NCI-H2081 (cell line): ENCODE measurements at places on chromosomes 3 and 15.

GRCh38 chr15:43218908-43219706 is 1.7 kb downstream of the EPB42 start:
- no peak for DNase-seq

- DNase-seq = peak; percentile 94
These were observed at the start of gene FYTTD1 for GRCh38 chr3:197749601-197750395. Gene FYTTD1, plus strand, starts transcription at chr3:197749883. Its CDS starts 89 bp downstream, at chr3:197749972.

- no peak for DNase-seq
These were observed 47.8 kb downstream of the ISL2 start for GRCh38 chr15:76384409-76384808.

DNA sequence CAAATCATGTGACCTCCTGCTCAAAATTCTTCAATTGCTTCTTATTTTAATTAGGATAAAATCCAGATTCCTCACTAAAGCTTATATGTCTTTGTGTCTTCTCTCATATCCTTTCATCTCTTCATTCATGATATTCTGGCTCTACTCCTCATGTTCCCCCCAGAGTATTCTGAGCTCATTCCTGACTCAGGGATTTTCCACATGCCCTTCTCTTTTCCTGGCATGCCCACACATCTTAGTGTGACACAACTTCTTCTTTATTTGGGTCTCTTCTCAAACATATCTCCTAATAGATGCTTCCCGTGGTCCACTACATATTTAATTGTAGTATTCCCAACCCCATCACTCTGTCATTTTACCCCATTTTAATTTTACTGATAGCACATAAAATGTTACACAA is 15.2 kb upstream of the MBNL1 start:
- no peak for DNase-seq

- DNase-seq = no peak
These were observed 121.8 kb upstream of the NLGN1 start for GRCh38 chr3:173275740-173276139.

GRCh38 chr3:153130312-153130977 is 31.6 kb upstream of the RAP2B start:
- no peak for DNase-seq

- DNase-seq = no peak
These were observed 193.9 kb downstream of the NLGN1 start for GRCh38 chr3:173591401-173591800.

- DNase-seq = no peak
These were observed at the start of gene AGTR1 for GRCh38 chr3:148697306-148698189. Gene AGTR1, plus strand, starts transcription at chr3:148697903. Its CDS starts 43,133 bp downstream, at chr3:148741036.

- DNase-seq = no peak
These were observed 144.2 kb downstream of the ANO10 start for GRCh38 chr3:43477600-43477999.

- DNase-seq = no peak
These were observed 5.0 kb downstream of the DCP1A start for GRCh38 chr3:53342353-53342752.

GRCh38 chr3:38268522-38268921 is 2.9 kb downstream of the SLC22A13 start:
- DNase-seq = no peak

DNA sequence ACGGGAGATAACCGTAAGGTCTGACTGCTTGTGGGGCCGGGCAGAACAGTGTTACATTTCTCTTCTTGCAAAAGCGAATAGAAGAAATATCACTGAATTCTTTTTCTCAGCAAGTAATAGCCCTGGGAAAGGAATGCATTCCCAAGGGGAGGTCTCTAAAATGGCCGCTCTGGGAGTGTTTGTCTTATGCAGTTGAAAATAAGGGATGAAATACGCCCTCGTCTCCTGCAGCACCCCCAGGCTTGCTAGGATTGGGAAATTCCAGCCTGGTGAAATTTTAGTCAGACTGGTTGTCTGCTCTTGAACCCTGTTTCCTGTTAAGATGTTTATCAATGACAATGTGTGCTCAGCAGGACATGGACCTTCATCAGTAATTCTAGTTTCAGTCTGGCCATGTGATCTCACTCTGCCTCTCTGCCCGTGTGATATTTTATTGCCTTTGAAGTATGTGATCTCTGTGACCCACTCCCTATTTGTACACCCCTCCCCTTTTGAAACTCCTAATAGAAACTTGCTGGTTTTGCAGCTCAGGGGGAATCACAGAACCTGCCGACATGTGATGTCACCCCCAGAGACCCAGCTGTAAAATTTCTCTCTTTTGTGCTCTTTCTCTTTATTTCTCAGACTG is 715.6 kb downstream of the ROBO1 start:
- no peak for DNase-seq

DNA sequence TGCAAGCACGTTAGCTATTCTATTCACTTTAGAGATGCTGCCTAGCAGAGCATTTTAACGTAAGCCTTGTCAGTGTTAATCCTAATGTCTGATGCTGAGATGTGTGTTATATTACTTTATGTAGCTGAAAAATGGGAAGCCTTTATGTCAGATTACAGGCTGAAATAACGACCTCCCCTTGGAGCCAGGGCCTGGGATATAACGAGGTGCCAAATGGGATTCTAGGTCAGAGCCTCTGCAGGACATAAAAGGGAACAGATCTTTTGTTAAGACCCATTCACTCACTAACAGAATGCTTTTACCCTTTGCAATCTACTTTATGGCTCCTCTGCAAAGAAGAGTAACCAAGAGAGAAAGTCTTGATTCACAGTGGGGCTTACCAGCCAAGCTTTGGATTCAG is 815.5 kb upstream of the CFAP20DC start:
- no peak for DNase-seq

- no peak for DNase-seq
These were observed 87.2 kb downstream of the DNAJC13 start for GRCh38 chr3:132504375-132504933.

DNA sequence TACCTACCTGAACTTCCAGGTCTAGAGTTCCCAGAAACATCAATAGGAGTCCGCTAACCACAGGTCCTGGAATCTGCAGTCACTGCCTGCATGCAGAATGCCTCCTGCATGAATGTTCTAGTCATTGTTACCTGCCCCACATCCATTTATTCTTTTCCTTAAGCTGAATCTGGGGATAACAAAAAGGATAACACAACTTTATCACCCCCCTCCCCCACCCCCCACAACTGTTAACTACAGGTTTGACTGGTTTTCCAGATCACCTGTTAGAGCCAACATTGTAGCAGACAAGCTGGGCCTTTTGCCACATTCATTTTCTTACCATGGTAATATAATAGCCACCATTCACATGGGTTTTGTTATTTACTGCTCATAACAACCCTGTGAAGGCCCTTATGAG is 4.6 kb upstream of the CTSH start:
- no peak for DNase-seq

- DNase-seq = no peak
These were observed 39.8 kb downstream of the HCN4 start for GRCh38 chr15:73328981-73329380.

GRCh38 chr3:114675104-114675503 is 381.3 kb downstream of the TIGIT start:
- DNase-seq = no peak

DNA sequence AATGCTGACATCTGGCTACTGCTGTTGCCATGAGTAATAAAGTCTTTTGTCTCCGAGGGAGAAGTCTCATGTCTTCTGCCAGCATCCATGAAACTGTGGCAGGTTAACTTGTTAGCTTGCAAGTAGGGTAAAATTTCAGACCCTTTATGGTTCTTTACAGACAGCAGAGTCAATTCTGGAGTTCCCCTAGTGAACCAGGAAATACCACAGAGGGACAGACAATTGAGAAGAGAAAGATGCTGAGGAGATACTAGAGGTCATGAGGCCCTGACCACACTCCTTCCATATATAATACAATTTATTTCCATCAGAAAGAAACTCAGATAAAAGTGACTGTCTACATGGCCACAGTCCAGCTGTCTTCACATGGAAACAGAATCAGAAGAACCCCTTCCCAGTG is 38.1 kb downstream of the NMNAT3 start:
- no peak for DNase-seq

DNA sequence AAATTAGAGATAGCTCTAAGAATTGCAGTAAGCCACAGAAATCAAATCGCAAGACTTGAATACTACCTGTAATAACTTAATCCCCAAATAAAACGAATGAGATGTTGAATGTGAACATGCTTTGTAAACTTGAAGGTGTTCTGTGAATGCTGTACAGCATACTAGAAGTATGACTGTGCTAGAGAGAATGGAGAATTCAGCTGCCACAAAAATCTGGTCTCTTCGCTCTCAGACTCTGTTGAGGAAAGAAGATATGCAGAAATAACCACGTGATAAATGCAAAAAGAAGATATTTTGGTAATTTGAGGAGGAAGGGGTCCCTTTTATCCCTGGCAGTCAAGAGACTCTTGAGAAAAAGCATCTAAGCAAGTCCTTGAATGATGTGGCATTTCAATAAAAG is 37.3 kb downstream of the ZBTB38 start:
- DNase-seq = no peak

DNA sequence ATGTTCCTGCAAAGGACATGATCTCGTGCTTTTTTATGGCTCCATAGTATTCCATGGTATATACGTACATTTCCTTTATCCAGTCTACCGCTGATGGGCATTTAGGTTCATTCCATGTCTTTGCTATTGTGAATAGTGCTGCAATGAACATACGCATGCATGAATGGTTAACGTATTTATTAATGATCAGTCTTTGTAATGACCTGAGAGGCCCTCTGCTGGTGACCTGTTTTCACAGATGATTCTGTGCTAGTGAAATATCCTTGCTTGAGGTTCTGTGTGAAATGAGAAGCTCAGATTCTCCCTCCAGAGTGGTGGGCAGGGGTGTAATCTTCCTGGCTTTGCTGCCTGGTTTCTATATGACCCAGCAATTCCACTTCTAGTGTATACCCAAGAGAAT is 160.2 kb upstream of the RASGRP1 start:
- DNase-seq = no peak

- no peak for DNase-seq
These were observed 155.3 kb downstream of the NR1I2 start for GRCh38 chr3:119937229-119937628.

- no peak for DNase-seq
These were observed 10.7 kb downstream of the XIRP1 start for GRCh38 chr3:39181408-39182335.

- no peak for DNase-seq
These were observed 78.8 kb upstream of the UBE2E1 start for GRCh38 chr3:23726811-23727548.

GRCh38 chr3:138326866-138327595 is 2.6 kb downstream of the NME9 start:
- DNase-seq = no peak

DNA sequence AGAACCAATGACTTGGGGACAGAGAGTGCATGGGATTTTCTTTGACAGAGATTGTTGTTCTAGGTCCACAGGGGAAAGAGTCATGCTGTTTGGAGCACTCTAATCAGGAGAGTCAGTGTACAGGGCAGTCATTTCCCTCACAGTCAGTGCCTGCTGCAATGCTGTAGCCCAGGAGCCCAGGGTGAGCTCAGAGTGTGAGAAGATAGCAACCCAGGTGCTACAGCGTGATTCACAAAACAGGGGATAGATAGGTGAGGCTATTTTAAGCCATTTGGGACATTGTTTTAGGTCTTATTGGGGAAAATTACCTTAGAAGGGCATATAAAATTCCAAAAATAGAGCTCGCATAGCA is 37.3 kb downstream of the LNP1 start:
- DNase-seq = no peak

- DNase-seq = no peak
These were observed 58.0 kb downstream of the PLD1 start for GRCh38 chr3:171752329-171752728.

DNA sequence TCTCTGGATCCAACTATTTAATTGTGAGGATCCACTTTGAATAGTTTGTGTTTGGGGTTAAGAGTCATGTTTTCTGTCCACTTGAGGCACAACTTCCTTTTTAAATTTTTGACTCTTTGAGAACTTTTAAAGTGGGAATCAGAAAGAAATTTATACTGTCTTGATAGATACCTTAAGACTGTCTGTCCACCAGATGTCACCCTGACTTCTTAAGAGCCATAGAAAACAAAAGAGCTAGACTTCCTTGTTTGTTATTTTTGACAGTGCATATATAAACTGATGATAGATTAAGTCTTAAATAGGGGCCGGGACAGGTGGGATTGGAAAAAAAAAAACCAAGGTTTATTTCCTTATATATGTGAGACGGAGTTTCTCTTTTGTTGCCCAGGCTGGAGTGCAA is 52.1 kb upstream of the WDR72 start:
- DNase-seq = peak; percentile 16

GRCh38 chr3:195612075-195612800 is 28.5 kb upstream of the APOD start:
- DNase-seq = no peak

DNA sequence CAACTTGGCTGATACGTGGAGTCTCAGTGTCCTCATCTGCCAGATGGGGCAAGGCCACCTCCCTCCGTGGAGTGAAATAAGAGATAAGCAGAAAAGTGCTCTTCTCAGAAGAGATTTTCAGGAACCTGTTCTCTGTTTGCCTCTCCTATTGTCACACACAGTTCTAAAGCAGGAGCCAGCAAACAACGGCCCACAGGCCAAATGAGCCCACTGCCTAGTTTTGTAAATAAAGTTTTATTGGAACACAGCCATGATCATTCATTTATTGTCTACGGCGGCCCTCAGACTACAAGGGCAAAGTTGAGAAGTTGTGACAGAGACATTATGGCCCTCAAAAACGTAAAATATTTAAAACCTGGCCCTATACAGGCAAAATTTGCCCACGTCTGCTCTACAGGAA is 256.8 kb upstream of the IGF1R start:
- no peak for DNase-seq

GRCh38 chr3:98778852-98779413 is 15.8 kb downstream of the ST3GAL6 start:
- DNase-seq = no peak

GRCh38 chr3:128497305-128498126 is 4.5 kb upstream of the GATA2 start:
- DNase-seq = peak; percentile 84

DNA sequence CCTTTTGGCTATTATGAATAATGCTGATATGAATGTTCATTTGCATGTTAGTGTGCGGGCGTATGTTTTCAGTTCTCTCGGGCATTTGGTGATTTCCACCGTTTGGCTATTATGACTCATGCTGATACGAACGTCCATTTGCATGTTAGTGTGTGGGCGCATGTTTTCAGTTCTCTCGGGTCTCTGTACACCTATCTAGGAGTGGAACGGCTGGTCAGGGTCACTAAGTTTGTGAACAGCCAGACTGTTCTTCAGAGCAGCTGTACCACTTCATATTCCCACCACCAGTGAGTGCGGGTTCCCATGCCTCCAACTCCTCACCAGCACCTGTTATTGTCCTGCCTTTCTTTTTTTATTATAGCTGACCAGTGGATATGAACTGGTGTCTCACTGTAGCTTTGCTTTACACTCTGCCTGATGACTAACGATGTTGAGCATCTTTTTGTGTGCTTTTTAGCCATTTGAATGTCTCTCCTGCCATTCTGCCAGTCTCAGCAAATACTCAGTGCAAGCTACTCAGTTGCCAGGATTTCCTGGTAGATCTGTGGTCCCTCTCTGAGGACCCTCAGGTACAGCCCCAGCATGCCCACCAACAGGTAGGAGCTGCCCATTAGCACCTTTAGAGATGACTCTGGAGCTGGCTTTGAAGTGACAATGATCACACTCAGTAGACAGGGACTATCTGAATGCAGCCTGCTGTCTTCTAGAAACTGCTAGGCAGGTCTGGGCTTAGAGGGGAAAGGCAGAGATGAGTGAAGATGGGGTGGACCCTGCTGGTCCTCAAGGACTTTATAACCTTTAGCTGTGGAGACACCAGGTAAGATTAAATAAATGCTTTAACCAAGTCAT is 141.1 kb downstream of the XXYLT1 start:
- no peak for DNase-seq
